ENCODE measurements at places on chromosomes 6 and 20. TPM values are rescaled to one million over a fixed set of nuclear protein-coding genes. Genes with fewer than 3 reads are reported as not detected.

- DNase-seq = no peak
These were observed 180.0 kb upstream of the UST start for GRCh38 chr6:148566664-148567350.

- no peak for DNase-seq
These were observed 98.6 kb downstream of the KCNQ5 start for GRCh38 chr6:72720464-72720863.

GRCh38 chr20:51902933-51903332, 100.6 kb upstream of the SALL4 start:
- no peak for DNase-seq

GRCh38 chr20:44896583-44896982, 11.1 kb downstream of the YWHAB start:
- no peak for DNase-seq

- DNase-seq = no peak
These were observed 10.9 kb downstream of the GOPC start for GRCh38 chr6:117591405-117591804.

DNA sequence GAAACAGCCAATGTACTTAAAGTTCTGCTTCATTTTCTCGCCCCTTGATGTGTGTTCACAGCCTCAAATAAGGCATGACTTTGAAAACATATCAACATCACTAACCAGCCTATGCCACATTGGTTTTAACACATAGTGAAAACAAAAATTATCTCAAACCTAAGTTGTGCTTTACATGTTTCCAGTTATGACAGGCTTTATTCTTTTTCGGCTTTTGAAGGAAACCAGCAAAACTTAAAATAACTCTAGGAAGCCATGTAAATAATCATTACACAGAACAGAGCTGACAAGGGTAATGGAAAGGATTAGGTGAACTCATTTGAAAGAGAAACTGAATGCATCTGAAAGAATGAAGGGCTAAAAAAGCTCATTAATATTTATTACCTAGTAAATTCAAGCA, 42.1 kb downstream of the BMP5 start:
- DNase-seq = no peak

DNA sequence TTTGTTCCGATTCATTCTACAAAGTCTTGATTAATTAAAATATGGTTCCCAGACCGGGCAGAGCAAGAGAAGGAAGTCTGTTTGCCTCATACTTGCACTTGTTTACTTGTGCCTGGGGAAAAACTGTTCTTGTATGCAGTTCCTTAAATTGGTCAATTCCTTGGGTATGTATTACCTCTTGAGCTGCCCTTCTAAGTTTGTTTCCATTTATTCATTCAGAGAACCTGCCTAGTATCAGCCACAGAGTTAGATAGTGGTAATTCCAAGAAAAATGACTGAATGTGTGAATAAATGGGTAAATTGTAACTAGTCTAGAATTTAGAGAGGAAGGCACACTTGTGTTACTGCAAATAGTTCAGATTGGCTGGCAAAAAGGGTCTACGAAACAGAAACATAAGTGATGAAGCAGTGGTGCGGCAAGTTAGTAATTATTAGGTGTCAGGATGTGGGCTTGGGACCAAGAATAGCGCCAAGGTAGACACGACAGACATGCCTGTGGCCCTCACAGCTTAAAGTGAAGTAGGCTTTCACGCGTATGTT, 525 bp upstream of the MAK start:
- DNase-seq = no peak

DNA sequence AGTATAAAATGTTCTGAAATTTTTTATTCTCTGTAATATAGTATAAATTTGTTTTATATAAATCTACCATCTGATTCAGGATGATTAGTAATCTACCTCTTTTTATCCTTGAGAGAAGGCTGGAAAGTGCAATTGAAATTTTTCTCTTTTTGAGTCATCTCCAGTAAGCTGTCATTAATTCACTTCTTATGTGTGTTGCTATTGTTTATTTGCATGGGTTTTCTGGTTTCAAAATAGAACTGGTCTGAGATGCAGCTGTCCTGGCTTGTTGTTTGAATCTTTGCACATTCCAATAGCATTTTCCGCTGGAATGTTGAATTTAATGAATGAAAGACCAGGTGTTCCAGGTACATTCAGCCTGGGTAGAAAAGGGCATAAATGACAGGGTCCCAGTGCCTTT, 24.3 kb upstream of the TAB2 start:
- DNase-seq = no peak

GRCh38 chr6:135148889-135149288, 32.2 kb upstream of the MYB start:
- no peak for DNase-seq

DNA sequence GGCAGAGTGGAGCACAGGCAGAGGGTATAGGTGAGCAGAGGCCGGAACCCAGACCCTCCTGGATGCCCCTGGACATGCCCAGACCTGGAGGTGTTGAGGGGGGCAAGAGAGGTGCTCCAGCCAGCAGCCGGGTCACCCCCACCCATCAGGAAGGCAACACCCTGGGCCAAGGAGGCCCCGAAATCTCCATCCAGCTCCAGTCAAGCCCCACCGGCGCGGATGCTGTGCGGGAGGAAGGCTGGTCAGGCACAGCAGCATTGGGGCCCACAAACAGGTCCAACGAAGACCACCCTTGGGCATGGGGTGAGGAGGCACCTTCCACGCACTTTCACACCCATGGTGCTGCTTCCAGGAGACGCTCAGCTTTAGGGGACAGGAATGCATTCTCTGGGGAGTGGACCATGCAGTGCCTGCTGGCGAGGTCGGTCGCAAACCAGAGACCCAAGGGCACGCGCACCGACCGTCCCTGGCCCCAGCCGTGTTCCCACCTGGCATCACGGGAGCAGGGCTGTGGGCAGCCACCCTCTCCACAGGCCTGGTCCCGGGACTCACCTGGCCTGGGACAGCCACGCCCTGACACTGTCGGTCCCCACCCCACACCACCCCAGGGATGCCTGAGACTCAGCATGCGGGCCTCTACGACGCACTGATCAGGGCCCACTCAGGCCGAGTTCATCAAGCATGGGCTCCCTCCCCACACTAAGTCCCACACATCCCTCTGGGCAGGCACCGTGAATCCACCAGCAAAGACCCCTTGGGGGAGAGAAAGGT, 43.6 kb upstream of the ZBP1 start:
- DNase-seq = peak; percentile 48

GRCh38 chr6:3764516-3765335, 13.2 kb upstream of the PXDC1 start:
- no peak for DNase-seq

GRCh38 chr20:59139998-59140397, 23.6 kb upstream of the ZNF831 start:
- no peak for DNase-seq

DNA sequence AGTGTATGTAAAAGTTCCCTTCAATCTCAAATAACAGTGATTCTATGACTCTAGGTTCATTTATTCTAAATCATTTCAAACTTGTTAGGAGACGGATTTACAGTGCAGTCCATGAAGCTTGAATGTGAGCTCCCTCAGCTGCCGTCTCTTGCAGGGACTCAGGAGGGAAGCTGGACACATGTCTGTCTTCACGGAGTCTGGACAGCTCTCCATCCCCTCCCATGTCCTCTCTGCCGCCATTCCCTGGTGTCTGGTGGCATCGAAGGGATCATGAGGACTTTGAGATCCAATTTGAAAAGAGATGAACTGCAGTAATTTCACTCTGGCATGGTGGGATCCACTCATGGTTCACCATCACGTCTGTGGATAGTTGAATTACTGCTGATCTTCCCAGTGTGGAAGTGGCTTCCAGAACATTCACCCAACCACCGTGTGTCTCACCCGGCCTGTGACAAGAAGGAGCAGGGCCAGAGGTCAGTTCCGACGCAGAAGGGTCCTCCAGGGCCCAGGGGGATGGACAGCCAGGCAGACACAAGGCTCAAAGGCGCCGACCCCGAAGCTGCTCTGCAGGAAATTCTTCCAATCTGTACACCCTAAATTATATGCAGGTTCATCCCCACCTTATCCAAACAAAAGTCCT, 370.1 kb downstream of the THBS2 start:
- no peak for DNase-seq

GRCh38 chr6:113640051-113640450, 217.1 kb upstream of the MARCKS start:
- no peak for DNase-seq

DNA sequence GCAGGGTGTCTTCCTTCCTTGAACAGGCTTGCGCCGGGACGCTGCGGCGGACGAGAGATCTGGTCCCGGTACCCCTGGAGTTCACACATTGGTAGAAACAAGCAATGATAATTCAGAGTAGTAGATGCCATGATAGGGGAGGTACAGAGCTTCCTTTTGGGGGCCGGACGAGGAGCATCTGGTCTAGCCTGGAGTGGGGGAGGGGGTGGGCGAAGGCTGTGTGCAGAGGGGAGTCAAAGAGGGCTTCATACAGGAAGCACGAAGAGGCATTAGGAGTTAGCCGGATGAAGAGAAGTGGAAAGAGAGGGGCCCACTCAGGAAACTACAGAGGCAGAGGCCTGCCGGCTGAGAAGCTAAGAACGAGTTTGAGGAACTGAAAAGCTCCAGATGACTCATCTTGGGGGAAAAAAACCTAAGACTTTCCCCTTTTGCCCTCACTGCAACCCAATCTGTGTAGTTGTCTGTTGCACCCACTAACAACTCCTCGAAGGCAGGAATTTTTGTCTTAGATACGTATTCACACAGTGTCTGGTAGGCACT, 611 bp downstream of the CNPY3 start:
- DNase-seq = no peak

GRCh38 chr6:88864359-88865054, 98.9 kb downstream of the RNGTT start:
- no peak for DNase-seq

GRCh38 chr6:163738725-163739407, 324.3 kb downstream of the QKI start:
- no peak for DNase-seq

- DNase-seq = no peak
These were observed 19.1 kb upstream of the LOC128125822 start for GRCh38 chr6:63553208-63553607.

GRCh38 chr6:6469074-6469473, 119.4 kb upstream of the LY86 start:
- no peak for DNase-seq

GRCh38 chr20:23125159-23125558, 39.0 kb upstream of the CD93 start:
- DNase-seq = no peak

DNA sequence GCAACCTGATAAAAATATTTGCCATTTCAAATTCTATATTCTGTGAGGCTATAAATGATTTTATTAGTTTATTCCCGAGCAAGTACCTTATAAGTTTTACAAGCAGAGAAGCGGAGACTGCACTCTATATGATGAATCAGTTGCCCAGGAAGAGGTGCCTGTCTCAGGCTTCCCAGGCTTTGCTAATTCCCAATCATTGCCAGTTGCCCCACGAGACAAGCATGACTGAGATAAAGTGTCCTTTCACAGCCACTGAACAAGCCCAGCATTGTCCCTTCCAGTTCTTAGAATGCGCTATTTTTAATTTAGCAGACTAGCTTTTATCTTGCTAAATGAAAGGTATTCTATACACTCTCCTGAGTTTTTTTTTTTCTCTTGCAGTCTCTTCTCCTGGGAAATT, 260.7 kb downstream of the ALDH8A1 start:
- DNase-seq = no peak

- DNase-seq = no peak
These were observed at the start of gene BMP5 for GRCh38 chr6:55875400-55875799. Gene BMP5 (minus strand): TSS chr6:55875590. CDS start chr6:55874865, 725 bp downstream.

- DNase-seq = no peak
These were observed 197.3 kb upstream of the MARCKS start for GRCh38 chr6:113659762-113660404.

GRCh38 chr6:153405931-153406330, 274.8 kb upstream of the RGS17 start:
- DNase-seq = no peak

- peak; percentile 89 for DNase-seq
These were observed 30.3 kb upstream of the AFDN start for GRCh38 chr6:167796192-167796981.

DNA sequence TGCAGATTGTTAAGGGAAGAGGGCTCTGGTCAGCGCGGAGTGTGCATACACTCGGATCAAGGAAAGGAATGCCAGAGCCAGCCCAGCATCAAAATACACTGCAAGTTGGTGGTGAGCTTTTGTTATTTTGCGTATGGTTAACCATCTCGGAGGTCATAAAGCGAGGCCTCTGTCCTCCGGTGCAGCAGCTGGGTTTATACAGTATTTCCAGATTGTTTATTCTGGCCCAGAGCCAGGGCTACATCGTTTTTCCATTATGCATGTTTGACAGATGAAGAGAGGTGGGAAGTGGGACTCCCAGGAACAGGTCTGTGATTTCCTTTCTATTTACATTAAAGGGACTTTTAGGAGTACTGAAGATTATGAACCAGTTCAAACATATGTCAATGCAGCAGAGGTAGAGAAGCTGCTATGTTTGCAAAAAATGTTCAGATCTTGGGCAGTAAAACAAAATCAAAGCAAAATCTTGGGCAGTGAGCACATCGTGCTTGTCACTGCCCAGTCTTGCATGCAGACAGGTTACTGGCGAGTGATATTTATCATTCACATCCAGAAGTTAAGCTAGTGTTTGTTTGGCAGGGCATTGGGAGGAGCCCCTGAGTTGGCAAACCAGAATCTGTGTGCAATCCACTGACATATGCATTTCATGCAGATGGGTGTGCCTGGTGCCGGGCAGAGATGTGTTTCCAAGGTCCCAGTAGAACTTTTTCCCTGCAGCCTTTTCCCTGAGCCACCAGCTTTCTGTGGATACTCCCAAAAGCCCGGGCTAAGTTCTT, 256.3 kb upstream of the TAB2 start:
- DNase-seq = no peak

- no peak for DNase-seq
These were observed 220.9 kb upstream of the RNF217 start for GRCh38 chr6:124741341-124741740.

- no peak for DNase-seq
These were observed 66.8 kb upstream of the CD93 start for GRCh38 chr20:23152902-23153301.

DNA sequence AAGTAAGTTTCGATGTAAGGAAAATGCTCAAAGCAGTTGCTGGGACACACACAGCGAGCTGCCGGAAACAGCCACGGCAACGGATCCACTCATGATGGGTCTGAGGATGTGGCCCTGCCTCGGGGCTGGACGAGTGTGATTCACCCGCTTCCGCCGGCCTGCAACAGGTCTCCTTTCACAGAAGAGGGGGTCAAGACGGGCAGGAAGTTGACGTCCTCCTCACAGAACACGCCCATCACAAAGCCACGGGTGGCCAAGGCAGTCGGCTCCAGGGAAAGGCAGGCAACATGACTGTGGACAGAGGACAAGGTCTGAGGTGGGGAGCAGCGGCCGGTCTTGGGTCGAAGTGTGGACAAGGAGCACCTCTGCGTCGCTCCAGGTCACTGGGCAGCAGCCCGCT, 29.9 kb upstream of the SMOC2 start:
- no peak for DNase-seq

- DNase-seq = no peak
These were observed 66.9 kb downstream of the ZBTB2 start for GRCh38 chr6:151324488-151324825.

The APOBEC2 gene
- not detected for total RNA-seq

The FAM162B gene
- total RNA-seq = 0.37 TPM

The RAMACL gene
- 1.4 TPM for total RNA-seq

The PPIL4 gene
- total RNA-seq = 9.5 TPM

The PRICKLE4 gene
- not detected for total RNA-seq

The EYA2 gene
- total RNA-seq = 0.13 TPM

The GATA5 gene
- total RNA-seq = 0.24 TPM

The ELOVL4 gene
- total RNA-seq = not detected

The ZNF165 gene
- 1.1 TPM for total RNA-seq

The ENPP3 gene
- 2.4 TPM for total RNA-seq

The CDS2 gene
- total RNA-seq = 13.7 TPM

The HLA-DPB1 gene
- total RNA-seq = 8.6 TPM

The CBLN4 gene
- not detected for total RNA-seq
